ENCODE measurements at places on chromosomes 11 and 22.

GRCh38 chr11:92964471-92964870 lies 5.0 kb upstream of the MTNR1B start:
- DNase-seq, result no peak

DNA sequence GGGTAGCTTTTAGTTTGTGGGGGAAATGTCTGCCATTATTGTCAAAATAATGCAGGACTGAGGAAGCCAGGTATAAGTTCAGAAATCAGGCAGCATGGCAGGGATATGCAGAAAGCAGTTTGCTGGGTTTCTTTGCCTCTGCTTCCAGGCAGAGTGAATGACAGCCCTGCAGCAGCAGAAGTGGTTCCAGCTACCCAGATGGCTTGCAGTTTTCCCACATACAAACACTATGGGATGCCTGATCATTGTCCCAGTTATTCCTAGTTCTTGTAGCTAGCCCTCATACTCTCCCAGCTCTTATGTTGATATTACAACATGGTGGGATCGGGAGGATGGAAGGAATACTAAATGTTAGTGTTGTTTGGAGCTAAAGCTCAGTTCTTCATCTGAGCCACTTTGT lies 2.8 kb upstream of the DIXDC1 start:
- no peak for DNase-seq

DNA sequence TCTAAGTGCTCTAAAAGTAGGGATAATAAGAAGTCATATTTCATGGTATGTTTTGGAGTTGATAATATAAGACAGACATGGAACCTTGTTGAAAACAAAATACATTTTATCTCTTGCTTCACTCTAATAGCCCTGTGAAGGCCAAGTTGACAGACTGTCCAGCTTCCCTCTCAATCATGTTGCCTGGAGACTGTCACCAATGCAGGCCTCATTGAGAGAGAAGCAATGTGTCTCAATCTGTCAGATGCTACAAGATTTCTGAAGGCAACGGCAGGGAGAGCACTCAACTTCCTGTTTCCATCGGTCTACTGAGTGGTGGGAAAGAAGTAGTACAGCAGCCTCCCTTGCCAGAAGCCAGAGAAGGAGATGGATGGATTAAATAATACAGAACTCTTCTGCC lies 23.6 kb upstream of the FJX1 start:
- DNase-seq, result no peak

DNA sequence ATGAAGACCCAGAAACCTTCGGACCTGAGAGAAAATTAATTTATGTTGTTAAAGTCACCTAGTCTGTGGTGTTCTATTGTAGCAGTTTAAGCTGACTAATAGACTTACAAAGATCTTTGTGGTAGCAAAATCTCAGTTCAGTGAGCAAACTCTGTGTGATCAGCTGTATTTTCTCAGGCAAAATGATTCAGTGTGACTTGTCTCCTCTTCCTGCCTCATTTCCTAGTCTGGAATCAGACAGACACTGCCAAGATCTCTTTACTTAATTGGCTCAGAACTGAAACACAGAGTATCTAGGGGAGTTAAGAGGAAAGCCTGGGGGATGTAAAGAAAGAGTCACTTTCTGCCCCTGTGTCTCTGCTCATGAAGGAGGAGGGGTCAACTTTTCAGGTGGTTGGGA lies 564.7 kb downstream of the KCNA4 start:
- no peak for DNase-seq

- DNase-seq, result no peak
Measured at GRCh38 chr11:79078999-79079398, 361.8 kb downstream of the TENM4 start.

DNA sequence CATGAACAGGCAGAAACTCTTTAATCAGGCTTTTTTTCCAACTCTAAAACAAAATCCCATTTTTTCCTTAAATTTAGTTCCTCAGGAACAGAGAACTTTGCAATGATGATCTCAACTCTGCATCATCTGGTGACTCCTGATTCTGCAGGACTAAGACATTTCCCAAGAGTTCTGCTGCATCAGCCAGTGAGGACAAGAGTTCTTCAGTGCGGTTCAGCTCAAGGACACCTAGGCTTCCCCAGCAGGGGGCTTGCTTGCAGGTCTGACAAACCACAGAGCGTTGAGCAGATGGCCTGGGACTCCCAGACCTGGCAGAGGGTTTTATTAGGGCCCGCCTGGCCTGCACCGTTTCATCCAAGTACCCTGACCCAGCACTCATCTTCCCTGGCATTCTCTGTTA lies 6.4 kb downstream of the CDCA5 start:
- DNase-seq, result no peak

GRCh38 chr11:46249938-46250744 lies 27.3 kb upstream of the CREB3L1 start:
- no peak for DNase-seq

- DNase-seq, result no peak
Measured at GRCh38 chr11:22076271-22076930, 116.5 kb upstream of the ANO5 start.

DNA sequence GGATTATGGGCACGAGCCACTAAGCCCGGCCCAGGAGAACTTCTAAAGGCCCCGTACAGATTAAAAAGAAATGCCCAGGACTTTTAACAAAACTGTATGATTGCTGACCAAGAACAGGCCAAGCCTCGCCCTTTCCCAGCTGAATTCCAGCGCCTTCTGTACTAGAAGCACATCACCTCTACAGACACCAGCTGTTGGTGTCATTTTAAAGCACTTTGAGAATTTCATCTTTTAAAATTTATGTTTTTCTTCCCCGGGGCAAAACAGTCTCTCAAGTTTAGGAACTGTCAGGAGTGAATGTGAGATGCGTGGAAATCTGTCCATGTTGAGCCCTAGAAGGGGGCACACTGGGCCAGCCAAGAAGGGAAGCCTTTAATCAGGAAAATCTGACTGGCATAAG lies 362.4 kb downstream of the LARGE1 start:
- DNase-seq, result no peak

GRCh38 chr11:92776676-92777075 lies 192.8 kb upstream of the MTNR1B start:
- DNase-seq, result no peak

All from anterior cingulate cortex (tissue), 58 donors.